ENCODE measurements at places on chromosomes 6 and 20.
A peak's percentile ranks its signal among the peaks of the same experiment; 100 is the strongest.

DNA sequence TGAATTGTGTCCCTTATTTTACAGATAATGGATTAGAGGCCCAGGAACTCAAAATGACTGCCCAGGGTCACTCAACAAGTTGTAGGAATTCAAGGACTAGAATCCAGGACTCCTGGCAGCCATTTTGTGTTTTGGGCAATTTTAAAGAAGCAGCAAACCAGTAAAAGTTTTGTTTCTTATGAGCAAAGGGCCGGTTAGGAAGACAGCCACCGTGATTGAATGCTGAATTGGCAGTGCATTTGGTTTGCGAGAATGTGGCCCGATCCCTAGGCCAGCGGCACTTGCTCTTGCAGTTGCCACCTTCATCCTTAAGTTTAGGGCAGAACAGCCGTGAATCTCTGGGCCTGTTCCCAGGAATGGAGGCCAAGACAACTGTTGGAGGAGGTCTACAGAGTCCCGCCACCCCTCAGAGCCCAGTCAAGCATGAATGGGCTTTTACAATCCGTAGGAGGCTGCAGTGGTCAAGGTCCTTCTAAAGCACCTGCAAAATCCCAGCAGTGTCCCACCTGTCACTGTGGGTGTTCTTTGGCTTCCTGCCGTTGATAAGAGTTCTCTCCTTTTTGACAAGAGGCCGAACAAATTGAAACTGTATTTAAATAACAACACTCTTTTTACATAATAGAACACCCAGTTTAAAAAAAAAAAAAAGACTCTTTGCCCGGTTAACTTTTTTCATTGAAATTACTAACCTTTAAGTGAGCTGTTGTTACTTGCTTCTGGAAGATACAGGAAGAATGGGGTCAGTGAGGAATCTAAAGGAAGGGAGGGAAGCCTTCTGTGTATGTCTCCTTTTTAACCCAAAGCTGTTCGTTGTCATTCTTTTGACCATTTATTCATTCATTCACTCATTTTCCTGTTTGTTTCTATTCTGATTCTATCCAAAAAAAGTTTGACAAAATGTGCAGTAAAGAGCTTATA, 68.7 kb downstream of the PHACTR2 start:
- no peak for DNase-seq

- peak; percentile 16 for DNase-seq
These were observed 1.4 kb upstream of the COL11A2 start for GRCh38 chr6:33193619-33194018.

DNA sequence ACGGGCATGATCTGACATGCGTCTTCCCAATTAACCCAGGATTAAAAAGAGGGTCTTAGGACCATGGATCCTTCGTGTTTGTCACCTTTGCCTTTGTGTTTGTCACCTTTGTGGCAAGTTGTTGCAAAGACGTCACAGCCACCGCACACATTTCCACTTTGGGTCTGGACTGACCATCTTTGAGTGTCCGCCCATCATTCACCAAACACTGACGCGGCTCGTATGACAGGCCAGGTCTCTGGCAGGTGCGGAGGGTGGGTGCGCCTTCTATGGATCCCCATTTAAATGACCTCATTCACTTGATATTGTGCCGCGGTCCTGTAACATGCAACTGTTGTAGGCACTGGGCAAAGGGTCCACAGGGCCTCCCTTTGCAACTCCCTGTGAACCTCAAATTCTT, 404.1 kb downstream of the TAF4 start:
- DNase-seq = no peak

GRCh38 chr6:115363379-115363778, 697.3 kb downstream of the FRK start:
- no peak for DNase-seq

- DNase-seq = no peak
These were observed 352.3 kb upstream of the AGPAT4 start for GRCh38 chr6:161626132-161626676.

DNA sequence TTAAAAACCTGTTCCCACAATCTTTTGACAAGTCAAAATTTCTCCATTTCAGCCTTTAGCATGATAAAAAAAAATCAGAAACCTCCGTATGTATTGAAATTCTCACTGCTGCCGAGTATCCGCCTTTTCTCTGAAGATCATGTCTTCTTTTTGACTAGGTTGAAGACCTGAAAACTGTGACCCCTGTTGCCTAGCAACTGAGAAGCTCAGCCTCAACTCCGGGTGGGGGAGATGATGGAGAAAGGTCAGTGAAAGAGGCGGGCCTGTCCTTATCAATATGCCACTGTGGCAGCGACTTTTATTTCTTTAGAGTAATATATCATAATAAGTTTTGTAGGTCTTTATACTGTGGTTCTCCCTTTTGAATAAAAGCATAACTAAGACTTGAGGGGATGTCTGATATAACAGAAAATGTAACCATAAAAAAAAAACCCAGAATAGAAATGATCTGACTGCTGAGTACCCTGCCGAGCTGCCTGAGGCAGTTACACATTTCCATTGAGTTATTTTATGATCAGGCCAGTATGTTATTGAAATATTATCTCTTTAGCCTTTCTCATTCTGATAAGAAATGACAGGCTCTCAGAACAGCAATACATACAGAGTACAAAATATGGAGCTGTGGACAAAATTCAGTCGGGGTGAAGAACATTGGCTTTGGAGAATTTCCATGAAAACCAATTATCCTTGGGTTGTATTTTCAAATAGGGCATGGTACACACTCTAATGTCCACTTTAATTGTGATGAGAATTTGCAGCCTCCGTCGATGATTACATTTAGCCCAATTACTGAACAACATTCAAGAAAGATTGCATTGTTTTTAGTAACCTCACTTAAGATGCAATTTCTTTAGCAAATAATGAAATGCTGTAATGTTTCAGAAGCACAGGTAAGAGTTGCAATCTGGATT, 136.7 kb upstream of the EEF1E1 start:
- DNase-seq = no peak

DNA sequence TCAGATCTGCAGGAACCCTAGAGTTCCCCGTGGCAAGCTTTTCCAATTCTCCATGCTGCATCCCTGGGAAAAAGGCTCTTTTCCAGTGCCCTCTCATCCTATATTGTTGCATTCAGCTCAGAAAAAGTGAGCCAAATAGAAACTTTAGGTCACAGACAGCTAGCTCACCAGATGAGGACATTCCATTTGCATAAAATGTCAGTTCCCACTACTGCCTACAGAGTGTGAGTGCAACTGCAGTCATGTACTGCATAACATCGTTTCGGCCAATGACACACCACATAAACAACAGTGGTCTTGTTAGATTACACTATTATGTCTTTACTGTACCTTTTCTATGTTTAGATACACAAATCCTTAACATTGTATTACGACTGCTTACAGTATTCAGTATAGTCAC, 8.6 kb downstream of the HS3ST5 start:
- no peak for DNase-seq

DNA sequence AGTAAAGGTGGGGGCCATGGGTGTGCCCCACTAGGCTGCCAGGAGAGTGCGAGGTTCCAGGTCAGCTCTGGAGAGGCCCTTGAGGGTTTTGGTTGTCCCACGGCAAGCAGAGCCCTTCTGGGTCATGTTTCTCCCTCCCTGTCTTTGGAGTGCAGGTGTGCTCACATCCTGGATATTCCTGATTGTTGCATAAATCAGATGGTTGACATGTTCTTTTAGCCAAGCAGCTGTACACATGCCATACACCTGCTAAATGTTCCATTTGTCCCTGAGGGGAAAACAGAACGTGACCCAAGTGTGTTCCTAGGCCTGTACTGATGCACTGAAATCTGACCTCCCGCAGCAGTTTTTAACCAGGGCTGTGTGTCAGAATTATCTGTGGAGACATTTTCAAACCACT, 77.5 kb upstream of the BEND3 start:
- DNase-seq = no peak

GRCh38 chr6:107488174-107488874, 1.6 kb upstream of the SOBP start:
- peak; percentile 42 for DNase-seq

DNA sequence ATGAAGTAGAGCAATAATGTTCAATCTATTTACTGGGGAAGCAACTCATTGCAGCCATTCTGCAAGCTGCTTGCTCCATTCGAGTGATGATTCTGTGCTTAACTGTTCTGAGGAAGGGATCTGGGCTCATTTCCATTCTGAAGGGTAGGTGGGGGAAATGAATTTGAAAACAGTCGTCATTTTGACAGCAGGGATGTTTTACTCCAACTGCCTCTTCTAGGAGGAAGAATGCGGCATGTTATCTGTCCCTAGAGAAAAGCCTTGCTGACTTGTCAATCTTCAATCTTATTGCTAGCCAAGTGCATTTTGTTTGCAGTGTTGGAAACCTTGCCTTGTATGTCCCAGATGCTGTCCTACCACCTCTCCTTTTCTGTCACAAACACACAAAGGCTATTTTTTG, 105.9 kb downstream of the PRDM13 start:
- DNase-seq = no peak

- DNase-seq = peak; percentile 12
These were observed 206.3 kb downstream of the PREX1 start for GRCh38 chr20:48621376-48622078.

- no peak for DNase-seq
These were observed 376.7 kb upstream of the CITED2 start for GRCh38 chr6:139751179-139751578.

GRCh38 chr6:33705955-33706725, 5.4 kb downstream of the UQCC2 start:
- no peak for DNase-seq

- DNase-seq = no peak
These were observed 203.2 kb downstream of the MOXD1 start for GRCh38 chr6:132198040-132198439.

DNA sequence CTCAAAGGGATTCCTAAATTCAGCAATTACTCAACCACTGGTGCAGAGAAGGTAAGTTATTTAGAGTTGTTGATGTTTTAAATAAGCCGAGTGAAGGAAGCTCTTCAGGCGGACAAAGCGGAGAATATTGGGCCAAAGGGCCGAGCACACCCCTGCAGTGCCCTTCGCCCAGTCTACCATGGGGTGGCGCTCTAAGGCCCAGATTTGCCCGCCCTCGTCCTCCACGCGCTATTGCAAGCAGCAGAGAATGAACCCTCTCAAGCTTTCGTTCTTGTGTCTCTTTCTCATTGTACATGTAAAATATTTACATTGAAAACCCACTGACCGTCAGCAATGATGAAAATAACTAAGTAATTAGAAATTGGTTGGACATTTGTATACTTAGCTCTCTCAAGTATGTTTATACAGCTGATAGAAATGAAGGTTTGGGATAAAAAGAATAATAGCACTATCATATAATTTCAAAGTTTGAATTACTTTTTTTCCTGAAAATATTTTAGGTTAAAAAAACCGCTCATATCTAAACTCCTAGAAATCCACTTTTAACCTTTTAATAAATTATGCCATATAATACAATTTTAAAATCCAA, 195.0 kb upstream of the CEP162 start:
- no peak for DNase-seq

DNA sequence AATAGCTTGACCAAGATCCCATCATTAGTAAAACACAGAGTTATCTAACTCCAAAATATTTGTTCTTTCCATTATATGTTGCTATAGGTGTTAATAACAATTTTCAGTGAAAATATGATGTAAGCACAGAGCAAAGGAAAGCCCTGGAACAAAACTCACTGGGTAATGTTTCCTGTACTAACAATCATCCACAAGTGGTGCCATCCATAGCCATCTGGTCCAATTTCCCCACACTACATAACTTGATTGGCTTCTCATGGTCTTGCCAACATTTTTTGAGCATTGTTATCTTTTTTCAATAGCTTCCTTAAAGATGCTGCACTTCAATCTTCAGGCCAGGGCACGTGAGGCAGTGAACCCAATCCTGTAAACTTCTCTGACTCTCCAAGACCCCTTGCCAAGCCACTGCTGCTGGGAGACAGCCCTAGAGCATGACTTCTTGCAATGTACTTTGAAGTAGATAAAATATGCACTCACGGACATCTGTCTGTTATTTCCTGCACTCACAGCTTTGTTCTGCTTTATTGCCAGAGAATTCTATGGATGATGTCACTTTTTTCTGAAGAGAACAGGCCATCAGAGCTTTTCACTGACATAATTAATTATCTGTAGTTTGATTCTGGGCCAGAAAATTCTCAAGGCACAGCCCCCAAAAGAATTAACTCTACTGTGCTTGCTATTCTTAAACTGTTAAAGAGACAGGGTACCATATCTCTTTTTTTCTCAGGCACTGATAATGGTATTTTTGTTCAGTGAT, 97.5 kb upstream of the TMEM30A start:
- no peak for DNase-seq

- DNase-seq = no peak
These were observed 5.3 kb downstream of the TRMT11 start for GRCh38 chr6:125991653-125992052.

DNA sequence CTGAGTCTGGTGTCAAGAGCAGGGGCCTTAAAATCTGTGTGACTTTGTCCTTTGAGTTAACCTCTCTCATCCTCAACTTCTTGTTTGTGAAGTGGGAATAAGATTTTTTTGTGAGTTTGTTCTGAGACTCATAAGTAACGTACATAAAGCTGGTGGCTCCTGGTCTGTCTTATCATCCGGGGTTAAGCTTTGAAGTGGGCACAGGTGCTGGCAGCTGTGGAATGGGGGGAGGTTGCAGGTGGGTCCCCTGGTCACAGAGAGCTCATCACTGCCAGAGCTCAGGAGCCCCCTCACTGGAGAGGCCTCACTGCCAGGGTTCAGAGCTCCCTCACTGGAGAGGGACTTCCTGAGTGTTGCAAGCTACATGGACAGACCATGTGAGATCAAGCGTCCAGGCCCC, 174.1 kb downstream of the NRN1 start:
- DNase-seq = no peak

DNA sequence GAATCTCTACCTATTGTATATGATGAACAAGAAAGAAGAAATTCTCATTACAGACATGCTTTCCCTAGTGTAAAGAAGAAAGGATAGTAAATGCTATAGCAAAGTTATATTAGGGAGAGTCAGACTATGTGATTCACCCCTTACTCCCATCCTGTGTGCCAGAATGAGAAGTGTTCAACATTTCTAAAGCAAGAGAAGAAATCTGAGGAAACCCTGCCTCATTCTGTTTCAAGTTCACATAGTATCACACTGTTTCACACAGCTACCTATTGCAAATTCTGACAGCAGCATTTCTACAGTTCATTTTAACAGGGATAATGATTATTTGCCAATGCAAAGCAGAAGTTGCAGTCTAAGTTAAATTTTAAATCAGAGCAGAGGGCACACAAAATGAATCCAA, 267.2 kb upstream of the TCF21 start:
- no peak for DNase-seq

DNA sequence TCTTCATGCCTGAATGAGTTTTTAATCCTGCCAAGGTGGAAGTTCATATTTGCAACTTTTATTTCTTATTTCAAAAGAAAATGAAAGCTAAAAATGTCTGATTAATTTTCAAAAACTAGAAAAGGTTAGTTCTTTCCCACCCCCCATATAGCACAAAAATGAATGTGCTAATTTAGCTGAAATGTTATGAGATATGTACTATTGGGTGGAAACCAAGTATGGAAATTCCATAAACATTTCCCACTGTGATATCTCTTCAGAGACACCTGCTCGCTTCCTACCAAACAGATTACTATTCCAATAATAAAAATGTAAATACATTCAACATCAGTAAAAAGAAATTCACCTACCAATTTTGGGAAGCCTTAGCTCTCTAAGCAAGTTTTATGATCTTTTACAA, 678.6 kb upstream of the ID4 start:
- no peak for DNase-seq

Measured in inflammatory macrophage treated with lipopolysaccharide for 4 hours (primary cell).